ENCODE measurements at places on chromosomes 2 and 18. TPM values are rescaled to one million over a fixed set of nuclear protein-coding genes. Genes with fewer than 3 reads are reported as not detected.

Gene FARP2
- 39.7 TPM for total RNA-seq

Gene CCL20
- total RNA-seq, result 1.2 TPM

Gene PIAS2
- 23.1 TPM for total RNA-seq

Gene PDE11A
- not detected for total RNA-seq

Gene IGFBP5
- 106 TPM for total RNA-seq

Gene ANKRD30BL
- total RNA-seq, result not detected

Gene ONECUT2
- under 0.01 TPM for total RNA-seq

Gene RNMT
- 20.7 TPM for total RNA-seq

Gene RBKS
- total RNA-seq, result 2.0 TPM

Gene SERPINB2
- total RNA-seq, result 3.5 TPM

Gene COBLL1
- 4.0 TPM for total RNA-seq

Gene RAPH1
- total RNA-seq, result 28.2 TPM

Gene SH3RF3
- total RNA-seq, result 7.3 TPM

Gene UGT1A10
- not detected for total RNA-seq

Gene KIAA2012
- total RNA-seq, result not detected

Gene CLEC4F
- not detected for total RNA-seq

Gene CTNNA2
- total RNA-seq, result not detected

Gene ASXL3
- total RNA-seq, result 0.59 TPM

Gene CDH20
- total RNA-seq, result 0.20 TPM

Gene TUBB8B
- total RNA-seq, result not detected

Gene CCBE1
- 32.3 TPM for total RNA-seq

Gene DSG1
- total RNA-seq, result not detected

Gene INHBB
- 0.20 TPM for total RNA-seq

Gene TEKT4
- not detected for total RNA-seq

Gene SAP130
- total RNA-seq, result 6.6 TPM

Data from subcutaneous preadipocyte (primary cell).